ENCODE measurements at places on chromosomes 6 and 20. TPM values are rescaled to one million over a fixed set of nuclear protein-coding genes. Genes with fewer than 3 reads are reported as not detected.

The GGTLC1 gene
- not detected for total RNA-seq

The RUNX2 gene
- 5.8 TPM for total RNA-seq

The SAPCD1 gene
- not detected for total RNA-seq

The MLIP gene
- not detected for total RNA-seq

The KIF25 gene
- 0.47 TPM for total RNA-seq

The HRH3 gene
- total RNA-seq, result not detected

The CRISP3 gene
- total RNA-seq, result 0.91 TPM

The SCAND1 gene
- total RNA-seq, result 61.7 TPM

The RSPO3 gene
- total RNA-seq, result 1.3 TPM

The SOX12 gene
- total RNA-seq, result 12.5 TPM

The EPB41L1 gene
- 9.1 TPM for total RNA-seq

The IL17A gene
- not detected for total RNA-seq

The DDX27 gene
- total RNA-seq, result 39.0 TPM

The HMGCLL1 gene
- not detected for total RNA-seq

The TSBP1 gene
- total RNA-seq, result not detected

The PRR18 gene
- total RNA-seq, result 0.28 TPM

The COL11A2 gene
- 1.3 TPM for total RNA-seq

The CNR1 gene
- 2.5 TPM for total RNA-seq

The ELOVL4 gene
- total RNA-seq, result 0.34 TPM

The BPIFB6 gene
- total RNA-seq, result not detected

The KCNK5 gene
- 5.9 TPM for total RNA-seq

The LAMA2 gene
- 66.6 TPM for total RNA-seq

The HLA-DQA1 gene
- total RNA-seq, result 19.1 TPM

The VWA7 gene
- 0.68 TPM for total RNA-seq

The SAMD5 gene
- total RNA-seq, result 2.8 TPM

The PRSS35 gene
- total RNA-seq, result 0.38 TPM

The TMEM151B gene
- not detected for total RNA-seq

The AHCY gene
- total RNA-seq, result 56.0 TPM

The FOXF2 gene
- not detected for total RNA-seq

The CST7 gene
- 51.4 TPM for total RNA-seq

The DYNLT1 gene
- total RNA-seq, result 74.8 TPM

The CDK5RAP1 gene
- 33.2 TPM for total RNA-seq

The DEFB124 gene
- not detected for total RNA-seq

The BTN1A1 gene
- 0.23 TPM for total RNA-seq
